Activated T-helper 17 cell treated with anti-CD3 and anti-CD28 coated beads, Interleukin-2, amount 50 U/mL, for 72 hours (primary cell): ENCODE measurements at places on chromosomes 5 and 9.

- no peak for ATAC-seq
Measured at GRCh38 chr9:15144622-15145061, 162.4 kb downstream of the TTC39B start.

GRCh38 chr5:128062172-128062746 is 21.3 kb upstream of the SLC12A2 start:
- no peak for ATAC-seq

DNA sequence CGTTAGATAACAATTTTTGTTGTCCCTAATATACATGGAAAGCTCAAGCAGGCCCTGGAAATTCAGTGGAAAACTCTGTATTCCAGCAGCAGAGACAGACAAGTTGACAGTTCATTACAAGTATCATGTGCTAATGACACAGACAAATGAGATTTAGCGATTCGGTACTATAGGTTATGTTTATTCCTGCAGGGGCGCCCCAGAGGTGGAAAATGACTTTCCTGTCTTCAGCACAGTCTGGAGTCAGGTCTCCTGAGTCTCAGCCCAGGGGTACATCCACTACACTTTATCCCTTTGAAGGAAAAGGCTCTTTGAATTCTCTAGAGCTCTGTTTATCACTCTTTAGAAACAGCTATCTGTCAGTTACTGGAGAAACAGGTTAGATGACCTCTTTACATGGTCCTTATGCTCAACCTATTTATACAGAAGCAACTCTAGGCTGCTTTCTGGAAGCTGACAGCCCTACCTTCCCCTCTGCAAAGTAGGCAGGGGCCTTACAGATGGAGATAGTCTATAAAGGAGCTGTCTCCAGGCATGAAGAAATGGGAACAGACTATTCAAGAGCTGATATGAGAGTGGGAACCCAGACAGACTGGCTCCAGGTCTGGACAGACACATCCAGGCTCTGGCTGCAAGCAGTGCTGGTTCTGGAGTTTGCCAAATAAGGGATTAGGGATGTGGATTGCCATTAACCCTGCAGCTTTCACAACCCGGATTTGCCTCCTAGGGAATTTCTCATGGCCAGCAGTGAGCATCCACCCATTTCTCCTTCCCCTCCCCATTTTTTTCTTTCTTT is 7.2 kb upstream of the SLC31A2 start:
- no peak for ATAC-seq

GRCh38 chr5:66769839-66770617 is 173.8 kb downstream of the MAST4 start:
- ATAC-seq, result no peak

GRCh38 chr5:44885903-44886302 is 77.2 kb downstream of the MRPS30 start:
- ATAC-seq, result peak; percentile 62

GRCh38 chr5:113778147-113778546 is 264.7 kb downstream of the YTHDC2 start:
- ATAC-seq, result no peak

GRCh38 chr9:90092508-90092907 is 487.7 kb downstream of the GADD45G start:
- ATAC-seq, result peak; percentile 45

GRCh38 chr5:96999856-97000255 is 64.0 kb downstream of the LNPEP start:
- ATAC-seq, result no peak

- no peak for ATAC-seq
Measured at GRCh38 chr5:56388229-56388985, 155.3 kb upstream of the ANKRD55 start.

DNA sequence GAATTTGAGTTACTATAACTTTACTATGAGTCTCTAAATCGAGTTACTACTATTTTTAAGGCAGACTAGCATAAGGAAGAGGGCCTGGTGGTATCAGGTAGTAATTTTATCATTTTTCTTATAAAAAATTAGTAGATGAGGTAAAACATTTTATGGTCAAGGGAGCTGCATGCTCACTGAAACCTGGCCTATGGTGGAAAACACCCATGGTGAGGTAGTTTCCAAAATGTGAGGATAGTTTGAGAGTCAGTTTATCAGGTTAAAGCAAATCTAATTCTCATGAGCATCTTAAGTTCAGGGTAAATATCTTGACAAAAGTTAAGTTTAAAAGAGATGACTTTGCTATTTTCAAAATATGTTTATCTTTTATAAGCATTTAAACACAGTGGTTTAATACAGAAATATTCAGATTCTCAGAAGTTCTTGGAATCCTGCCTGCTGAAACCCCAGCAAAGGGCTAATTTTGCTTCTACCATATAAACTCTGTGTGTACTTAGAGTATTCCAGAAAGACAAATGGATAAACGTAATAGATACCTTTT is 10.0 kb downstream of the DDX4 start:
- ATAC-seq, result no peak

GRCh38 chr5:95533761-95534160 is 21.0 kb downstream of the SKIC3 start:
- ATAC-seq, result no peak

DNA sequence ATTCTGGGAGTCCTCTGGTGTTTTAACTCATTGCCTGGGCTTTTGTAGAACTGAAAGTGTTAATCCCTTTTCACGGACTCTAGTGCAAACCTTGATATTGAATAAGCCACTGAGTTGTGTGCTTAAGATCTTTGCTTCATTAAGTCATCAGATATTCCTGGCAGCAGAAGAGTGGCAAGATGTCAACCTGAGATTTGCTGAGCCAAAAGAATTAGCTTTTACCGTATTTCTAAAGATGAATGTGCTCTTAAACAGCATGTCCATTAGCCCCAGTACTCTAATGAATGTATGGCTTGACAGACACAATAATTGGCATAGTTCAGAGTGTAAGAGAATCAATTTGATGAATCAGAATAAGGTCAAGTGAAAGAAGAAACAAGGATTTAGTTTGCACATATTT is 87.2 kb upstream of the CDH6 start:
- ATAC-seq, result no peak

- ATAC-seq, result no peak
Measured at GRCh38 chr9:85534340-85534739, 207.4 kb downstream of the AGTPBP1 start.

DNA sequence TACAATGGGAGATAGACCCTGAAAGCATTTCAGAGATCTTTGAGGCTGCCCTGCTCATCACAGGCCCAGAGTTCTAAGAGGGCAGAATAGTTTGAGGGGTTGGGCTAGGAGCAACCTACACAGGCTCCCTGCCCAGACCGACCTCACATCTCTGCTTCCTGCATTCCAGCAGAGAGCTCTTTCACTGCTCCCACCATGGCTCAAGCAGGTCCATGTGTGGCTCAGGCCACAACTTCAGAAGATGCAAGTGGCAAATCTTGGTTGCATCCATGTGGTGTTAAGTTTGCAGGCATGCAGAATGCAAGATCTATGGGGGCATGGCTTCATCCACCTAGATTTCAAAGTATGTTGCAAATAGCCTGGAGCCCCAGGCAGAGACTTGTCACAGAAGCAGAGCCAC is 39.0 kb downstream of the GDA start:
- ATAC-seq, result no peak

- no peak for ATAC-seq
Measured at GRCh38 chr9:121950441-121950840, 142.7 kb downstream of the TTLL11 start.

GRCh38 chr5:176882567-176882903 is 16.6 kb downstream of the HK3 start:
- ATAC-seq, result no peak

GRCh38 chr5:14447958-14448911 is 133.4 kb upstream of the OTULINL start:
- ATAC-seq, result no peak

DNA sequence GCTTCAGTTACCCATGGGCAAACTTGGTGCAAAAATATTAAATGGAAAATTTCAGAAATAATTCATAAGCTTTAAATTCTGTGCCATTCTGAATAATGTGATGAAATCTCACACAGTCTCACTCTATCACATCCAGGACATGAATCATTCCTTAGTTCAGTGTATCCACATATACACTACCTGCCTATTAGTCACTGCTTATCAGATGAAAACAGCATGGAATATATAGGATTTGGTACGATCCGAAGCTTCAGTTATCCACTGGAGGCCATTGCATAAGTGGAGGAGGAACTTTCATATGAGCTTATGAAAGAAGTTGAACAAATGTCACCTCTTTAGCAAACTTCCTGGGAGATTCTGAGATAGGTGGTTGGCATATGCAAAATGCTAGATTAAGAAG is 64.2 kb downstream of the GAPVD1 start:
- no peak for ATAC-seq

DNA sequence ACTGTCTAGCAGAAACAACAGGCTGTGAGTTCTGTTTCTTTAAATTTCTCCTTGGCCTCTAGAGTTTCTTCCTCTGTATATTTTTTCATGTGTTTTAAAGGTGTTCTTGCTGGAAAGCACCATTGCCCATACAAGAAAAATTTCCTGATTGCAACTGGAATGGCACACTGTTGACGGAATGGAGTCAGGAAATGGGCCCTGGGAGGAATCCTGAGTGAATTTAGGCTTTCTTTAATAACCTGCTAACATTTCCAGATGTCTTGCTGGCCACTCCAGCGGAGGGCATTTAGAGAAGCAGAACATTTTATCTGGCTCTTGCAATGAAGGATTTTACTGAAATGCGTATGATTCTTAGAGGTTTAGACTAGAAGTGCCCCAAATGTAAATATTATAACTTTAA is 736.3 kb downstream of the TAF11L14 start:
- ATAC-seq, result no peak

- no peak for ATAC-seq
Measured at GRCh38 chr9:130421802-130422276, 22.9 kb upstream of the ASS1 start.

GRCh38 chr9:8653111-8653510 is 853.5 kb upstream of the DMAC1 start:
- no peak for ATAC-seq

DNA sequence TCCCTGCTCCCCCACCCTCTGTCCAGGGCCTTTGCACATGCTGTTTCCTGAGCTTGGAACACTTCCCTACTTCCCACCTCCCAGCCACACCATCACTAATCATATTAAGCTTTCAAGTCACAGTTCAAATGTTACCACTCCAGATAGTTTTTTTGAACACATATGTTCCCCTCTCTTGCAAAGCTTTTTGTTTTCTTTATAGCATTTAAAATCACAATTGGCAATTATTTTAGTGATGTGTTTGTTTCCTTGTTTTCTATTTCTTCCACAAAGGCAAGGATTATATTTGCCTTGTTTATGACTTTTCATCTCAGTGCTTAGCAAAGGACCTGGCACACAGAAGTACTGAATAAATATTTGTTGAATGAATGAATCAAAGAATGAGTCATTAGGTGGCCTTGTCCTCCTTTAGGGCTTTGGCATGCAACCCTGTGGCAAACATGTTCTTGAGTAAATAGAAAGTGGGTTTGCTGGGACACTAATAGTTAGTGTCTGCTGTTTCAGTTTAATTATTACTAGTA is 386.8 kb downstream of the FGF10 start:
- ATAC-seq, result no peak

DNA sequence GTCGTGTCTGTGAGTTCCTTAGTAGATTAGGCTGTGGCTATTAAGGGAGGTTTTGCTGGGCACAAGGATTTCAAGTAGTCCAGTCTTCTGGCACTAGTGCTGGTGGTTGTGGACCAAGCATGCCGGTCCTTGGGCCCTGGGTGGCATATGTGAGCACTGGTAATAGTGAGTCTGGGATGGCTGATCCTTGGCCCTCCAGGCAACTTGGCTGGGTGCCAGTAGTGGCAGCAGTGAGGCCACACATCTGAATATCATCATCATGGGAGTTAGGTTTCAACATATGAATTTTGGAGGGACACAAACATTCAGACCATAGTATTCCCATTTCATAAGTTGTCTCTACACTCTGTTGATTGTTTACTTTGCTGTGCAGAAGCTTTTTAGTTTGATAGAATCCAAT is 25.3 kb upstream of the APBA1 start:
- no peak for ATAC-seq

GRCh38 chr5:45692481-45692880 is 3.7 kb downstream of the HCN1 start:
- no peak for ATAC-seq

GRCh38 chr9:28915202-28915930 is 1342.1 kb upstream of the C9orf72 start:
- ATAC-seq, result no peak

DNA sequence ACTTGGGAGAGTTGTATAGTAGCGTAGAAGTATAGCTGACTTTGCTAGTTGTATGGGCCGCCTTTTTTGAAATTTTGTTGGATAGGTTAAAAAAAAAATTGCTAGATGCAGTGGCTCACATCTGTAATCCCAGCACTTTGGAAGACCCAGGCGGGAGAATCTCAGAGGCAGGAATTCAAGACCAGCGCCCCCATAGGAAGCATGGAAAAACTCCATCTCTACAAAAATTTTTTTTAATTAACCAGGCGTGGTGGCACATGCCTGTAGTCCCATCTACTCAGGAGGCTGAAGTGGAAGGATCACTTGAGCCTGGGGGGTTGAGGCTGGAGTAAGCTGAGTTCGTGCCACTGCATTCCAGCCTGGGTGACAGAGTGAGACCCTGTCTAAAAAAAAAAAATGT is 59.2 kb downstream of the SMC5 start:
- ATAC-seq, result no peak

- no peak for ATAC-seq
Measured at GRCh38 chr5:42641336-42642005, 115.1 kb upstream of the CCDC152 start.

GRCh38 chr5:1043327-1043726 is 34.7 kb downstream of the NKD2 start:
- ATAC-seq, result no peak

GRCh38 chr5:149421834-149422233 is 42.7 kb upstream of the IL17B start:
- ATAC-seq, result peak; percentile 31

DNA sequence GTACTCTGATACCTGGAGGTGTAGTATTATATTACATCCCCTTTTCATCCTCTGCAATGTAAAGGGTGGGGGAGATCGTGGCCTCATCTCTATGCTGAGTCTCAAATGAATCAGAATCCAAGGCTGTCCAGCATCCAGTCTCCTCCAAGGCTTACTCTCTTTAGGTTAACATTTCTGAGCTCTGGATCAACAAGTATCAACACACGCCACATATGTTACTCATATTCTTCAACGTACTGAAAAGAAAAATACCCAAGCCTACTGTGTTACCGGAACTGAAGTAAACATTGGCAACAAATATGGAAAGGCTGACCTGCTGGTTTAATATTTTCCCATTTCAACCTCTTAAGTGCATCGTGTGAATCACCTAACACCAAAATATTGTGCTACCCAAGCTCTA is 241.8 kb downstream of the GAS1 start:
- ATAC-seq, result no peak
